ENCODE measurements at places on chromosomes 2 and 18.

- no peak for DNase-seq
Observed at GRCh38 chr18:48479531-48479930, 59.3 kb upstream of the CTIF start.

DNA sequence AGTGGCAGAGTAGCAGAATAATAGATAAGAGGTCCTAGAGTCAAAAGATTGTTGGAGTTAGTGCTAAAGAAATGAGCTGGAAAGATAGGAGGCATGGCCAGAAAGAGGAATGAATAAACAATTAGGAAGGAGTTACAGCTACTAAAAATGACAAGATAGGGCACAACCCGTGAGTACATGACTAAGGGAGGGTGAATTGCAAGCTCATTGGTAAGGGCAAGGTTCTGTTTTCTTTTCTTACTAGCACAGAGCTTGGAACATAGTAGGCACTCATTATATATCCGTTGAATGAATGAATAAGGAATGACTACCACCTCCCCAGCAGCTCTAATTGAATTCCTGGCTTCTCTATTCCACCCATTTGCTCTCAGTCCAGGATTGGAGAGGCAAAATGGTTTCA lies 5.7 kb upstream of the MARCO start:
- DNase-seq: no peak

DNA sequence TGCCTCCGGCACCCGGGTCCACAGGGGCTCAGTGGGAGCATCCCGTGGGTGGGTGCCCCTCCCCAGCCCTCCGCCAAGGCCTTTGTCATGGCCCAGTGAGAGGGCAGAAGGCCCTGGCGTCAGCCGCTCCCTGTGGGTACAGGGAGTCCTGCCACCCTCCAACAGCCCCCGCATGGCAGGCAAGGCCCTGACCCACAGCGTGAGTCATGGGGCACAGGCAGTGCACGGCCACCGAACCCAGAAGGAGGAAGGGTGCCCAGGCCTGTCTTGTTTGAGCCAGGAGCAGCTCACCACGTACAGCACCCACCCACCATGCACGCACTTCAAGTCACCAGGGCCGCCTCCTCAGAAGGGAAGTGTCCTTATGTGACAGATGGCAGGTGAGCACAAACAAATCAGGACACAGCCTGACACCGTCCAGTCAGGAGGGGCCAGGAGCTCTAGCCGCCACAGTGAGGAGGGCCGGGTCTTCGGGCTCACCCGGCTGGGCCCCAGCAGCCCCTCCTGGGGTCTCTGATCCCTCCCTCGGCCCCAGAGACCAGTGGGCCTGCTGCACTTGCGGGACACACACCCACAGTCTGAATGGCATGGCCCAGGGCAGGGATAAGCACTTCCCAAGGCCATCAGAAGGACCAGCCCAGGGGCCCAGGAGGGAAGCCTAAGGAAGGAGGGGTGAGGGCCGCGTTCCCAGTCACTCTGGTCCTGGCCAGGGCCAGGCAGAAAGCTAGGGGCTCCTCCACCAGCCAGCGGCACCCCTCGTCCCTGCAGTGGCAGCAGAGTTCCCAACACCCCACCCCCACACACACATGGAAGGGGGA lies 25.8 kb downstream of the BIN1 start:
- no peak for DNase-seq

- DNase-seq: no peak
Observed at GRCh38 chr2:133733901-133734255, 165.6 kb upstream of the NCKAP5 start.

DNA sequence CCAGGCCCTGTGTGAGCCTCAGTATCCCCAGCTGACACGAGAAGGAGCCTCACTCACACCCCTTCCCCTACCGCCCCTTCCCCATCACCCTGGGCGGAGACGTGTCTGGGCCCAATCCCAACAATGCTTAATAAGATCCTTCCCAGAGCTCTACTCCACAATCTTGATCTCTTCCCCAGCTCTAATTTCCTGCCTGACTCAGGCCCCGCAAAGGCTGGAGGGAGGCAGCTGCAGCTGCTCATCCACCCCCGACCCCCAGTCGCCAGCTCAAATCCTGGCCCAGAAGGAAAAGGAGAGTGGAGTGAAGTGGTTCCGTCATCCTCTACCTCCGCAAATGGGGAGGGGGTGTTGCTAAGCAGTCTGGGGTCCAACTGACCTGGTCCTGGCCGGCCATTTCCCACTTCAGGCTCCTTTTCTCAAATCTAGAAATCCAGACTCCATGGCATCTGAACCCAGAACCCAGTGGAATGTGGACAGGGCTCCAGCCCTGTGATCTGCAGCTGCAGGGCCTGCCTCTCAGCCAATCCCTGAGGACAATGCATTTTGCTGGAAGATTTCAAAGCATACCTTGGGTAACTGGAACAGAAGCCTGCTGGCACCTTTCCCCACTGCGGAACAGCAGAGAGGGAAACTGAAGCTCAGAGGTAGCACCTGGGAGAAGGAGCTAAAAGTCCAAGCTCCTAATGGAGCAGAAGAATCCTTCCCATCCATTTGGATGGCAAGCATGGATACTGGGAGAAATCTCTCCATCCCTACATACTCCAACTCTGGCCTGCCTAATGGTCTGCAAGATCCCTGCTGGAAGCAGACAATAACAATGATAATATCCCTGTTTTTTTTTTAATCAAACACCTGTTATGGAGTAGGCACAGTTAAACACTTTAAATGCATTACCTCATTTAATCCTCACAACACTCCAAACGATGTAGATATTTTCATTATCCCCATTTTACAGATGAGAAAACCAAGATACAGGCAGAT lies 5.6 kb upstream of the TNS1 start:
- DNase-seq: no peak

- DNase-seq: no peak
Observed at GRCh38 chr18:79706658-79707057, 27.1 kb downstream of the CTDP1 start.

All from brain pericyte (primary cell).